B cell (primary cell): ENCODE measurements at places on chromosomes 2 and 18.

DNA sequence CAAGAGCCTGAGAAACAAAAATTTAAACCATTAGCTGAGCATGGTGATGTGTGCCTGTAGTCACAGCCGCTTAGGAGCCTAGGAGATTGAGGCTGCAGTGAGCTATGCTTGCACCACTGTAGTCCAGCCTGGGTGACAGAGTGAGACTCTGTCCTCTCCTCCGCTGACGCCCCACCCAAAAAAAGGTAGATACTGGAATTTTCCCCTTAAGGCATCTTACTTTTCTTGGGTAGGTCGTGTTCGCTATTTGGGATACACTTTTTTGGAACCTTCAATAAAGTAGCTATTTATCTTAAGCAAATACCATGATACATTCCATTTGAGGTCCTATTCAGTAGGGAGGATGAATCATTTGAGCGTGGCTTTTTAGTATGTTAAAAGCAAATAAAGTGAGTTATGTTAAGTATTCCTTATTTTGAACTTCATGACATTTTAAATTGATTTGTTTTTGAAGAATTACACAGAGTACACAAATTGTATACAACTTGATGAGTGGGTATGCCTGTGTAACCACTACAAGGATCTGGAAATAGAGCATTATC, 38.7 kb downstream of the RALBP1 start:
- DNase-seq, result no peak

- no peak for DNase-seq
Observed at GRCh38 chr2:151973013-151973900, 125.6 kb downstream of the CACNB4 start.

GRCh38 chr2:17756668-17757067, 2.7 kb downstream of the GEN1 start:
- no peak for DNase-seq

DNA sequence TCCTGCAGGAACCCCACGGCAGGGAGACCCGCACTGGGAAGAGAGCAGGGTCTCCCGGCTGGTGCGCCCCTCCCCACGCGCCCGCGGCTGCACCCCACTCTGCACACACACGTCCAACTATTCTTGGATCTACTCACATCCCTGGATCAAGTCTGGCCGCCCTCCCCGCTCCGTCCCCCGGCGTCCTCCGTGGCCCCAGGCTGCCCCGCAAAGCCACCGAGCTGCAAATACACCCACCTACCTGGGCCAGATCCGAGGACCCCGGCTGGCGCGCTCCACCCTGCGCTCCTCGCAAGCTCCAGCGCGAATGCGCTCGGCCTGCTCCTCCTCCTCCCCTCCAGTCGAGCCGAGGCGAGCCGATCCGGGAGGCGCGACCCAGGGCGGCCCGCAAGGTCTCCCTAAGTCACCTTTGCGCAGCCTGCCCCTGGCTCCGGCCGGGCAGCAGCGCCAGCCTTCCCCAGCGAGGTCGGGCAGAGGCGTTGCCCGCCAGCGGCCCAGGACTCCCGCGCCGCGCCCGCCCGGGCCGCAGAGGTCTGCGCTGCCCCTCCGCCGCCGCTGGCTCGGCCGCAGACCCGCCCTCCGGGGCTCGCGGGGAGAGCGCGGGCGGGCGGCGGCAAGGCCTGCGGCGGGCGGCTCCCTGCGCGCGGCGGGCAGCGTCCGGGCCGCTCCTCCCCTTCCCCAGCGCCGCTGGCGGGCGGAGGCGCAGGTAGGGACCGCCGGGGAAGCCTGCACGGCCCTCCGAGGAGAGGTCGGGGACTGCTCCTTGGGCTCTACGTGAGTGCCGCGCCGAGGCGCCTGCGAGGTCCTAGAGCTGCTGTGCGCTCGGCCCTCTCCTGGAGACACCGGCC, 126.0 kb downstream of the OSBPL1A start:
- peak; percentile 40 for DNase-seq

GRCh38 chr2:199465390-199465789, 7.7 kb upstream of the SATB2 start:
- DNase-seq, result no peak

DNA sequence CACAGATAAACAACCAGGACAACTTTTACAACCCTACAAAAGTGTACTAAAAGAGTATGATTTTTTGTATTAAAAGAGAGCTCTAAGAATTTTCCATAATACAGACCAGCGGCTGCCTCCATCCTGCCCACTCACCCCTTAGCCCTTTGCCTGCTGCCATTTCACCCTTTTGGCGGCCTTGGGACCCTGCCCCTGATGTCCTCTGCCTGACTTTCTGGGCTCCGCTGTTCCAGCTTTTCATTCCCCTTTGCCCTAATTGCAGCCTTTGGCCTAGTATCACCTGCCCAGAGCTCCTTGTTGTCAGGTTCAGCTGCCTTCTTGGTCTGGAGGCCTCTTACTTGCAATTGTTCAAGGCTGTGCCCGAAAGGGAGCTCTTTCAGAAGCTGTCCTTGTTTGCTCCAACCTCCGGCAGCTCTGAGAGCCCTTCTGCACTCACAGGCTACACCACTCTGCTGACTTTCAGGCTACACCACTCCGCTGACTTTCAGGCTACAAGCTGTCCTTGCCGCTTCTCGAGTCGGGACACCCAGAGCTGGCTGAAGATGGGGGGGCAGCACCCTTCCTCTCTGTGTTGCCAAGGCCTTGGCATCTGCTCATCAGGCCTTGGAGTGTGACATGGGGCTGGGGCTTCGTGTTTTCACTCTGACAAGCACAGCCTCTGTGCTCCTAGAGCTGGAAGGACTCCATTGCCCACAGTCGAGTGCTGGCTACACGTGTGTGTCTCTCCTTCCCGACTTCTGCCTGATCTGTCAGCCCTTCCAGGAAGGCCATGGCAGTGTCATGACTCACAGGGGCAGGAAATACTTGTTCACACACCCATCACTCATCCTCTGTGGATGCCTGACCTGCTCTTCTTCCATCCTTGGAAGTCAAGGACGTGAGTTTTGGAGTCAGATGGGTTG, 43.1 kb upstream of the HDAC4 start:
- DNase-seq, result no peak

DNA sequence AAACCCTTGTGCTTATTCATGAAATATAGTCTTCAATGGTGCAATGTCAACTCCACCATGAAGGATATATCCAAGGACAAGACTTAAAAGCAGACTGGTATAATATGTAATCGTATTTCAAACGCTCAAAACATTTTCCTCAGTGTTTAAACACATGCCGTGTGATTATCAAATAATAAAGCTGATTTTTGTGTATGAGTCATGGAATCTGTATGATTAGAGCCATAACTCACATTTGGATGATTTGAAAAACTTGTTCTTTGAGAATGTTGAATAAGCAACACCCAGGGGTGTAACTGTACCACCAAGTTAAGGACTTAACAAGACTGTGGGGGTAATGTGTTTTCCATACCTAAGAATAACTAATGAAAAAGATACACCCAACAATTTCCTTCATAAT, 215.3 kb downstream of the STK39 start:
- no peak for DNase-seq

GRCh38 chr2:26454561-26455001, 23.3 kb downstream of the OTOF start:
- no peak for DNase-seq

DNA sequence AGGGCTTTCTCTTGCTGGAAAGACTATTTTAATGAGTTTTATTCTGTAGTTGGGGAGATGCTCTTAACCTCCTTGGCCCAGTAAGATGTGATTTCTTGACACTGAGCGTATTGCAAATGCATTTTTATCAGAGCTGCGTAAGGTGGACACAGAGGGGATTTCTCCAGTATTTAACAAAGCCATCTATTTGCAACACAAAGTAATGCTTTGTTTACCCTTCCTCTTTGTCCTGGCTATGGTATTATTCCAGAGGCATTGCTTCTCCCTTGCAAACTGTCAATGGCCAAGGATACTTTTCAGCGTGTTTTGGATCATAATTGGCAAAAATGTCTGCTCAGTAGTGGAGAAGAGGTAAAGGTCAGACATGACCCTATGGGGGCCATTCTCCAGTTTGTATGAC, 90.8 kb upstream of the PIK3C3 start:
- DNase-seq, result no peak

DNA sequence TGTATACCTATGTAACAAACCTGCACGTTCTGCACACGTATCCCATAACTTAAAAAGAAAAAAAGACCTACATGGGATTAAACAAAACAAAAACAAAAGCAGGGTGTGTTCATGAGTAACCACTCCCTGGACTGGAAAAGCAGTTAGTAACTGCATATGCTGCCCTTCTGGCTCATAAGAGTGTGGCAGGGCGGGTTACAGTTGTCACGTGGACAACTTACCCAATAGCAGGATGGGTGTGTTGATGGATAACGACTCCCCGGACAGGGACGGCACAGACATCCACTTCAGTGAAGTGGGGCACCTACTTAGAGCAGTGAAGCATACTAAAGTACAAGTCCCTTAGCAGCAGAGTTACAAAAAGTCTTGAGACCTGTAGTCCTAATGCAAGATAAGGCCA, 136.7 kb downstream of the CCBE1 start:
- no peak for DNase-seq

- no peak for DNase-seq
Observed at GRCh38 chr2:109109342-109109741, 19.7 kb upstream of the SH3RF3 start.

DNA sequence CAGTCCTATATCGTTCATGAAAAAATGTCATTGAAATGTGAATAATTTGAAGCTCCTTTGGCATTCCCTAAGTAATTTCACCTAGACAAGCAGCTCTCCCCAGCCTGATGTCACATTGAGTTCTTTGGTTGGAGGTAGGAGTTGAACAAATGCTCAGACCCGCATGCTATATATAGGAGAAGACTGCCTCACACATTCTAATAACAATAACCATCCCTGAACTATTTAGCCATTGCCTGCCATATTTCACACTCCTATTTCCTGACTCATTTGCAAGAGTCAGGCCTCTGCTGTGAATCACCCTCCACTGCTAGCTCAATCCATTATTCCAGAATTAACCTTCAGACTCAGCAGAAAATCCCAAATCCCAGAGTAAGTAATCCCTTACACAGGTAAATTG, 256.6 kb upstream of the ACVR2A start:
- DNase-seq, result no peak

DNA sequence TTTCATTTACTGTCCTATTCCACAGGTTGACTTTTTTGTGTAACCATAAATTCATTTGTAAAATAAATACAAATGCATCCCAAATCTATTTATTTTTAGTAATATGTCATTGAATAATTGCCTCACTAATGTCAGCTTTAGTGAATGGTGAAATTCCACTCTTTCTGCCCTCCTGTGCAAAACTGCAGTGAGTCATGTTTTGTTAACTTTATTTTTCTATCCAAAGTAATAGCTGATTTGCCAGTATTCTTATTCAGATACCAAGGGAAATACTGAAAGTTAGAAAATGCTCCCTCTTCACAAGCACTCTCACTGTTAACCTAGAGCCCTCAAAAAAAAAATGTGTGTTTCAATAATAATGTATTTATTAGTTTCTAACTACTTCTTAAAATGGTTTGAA, 322.8 kb downstream of the RIT2 start:
- DNase-seq, result no peak
